Activated effector memory CD4-positive, alpha-beta T cell treated with Interleukin-2 at 50 U/mL for 16 hours (primary cell): ENCODE measurements at places on chromosomes 2 and 18.

- no peak for DNase-seq
Observed at GRCh38 chr18:63831080-63831788, 56.0 kb downstream of the SERPINB7 start.

- DNase-seq = no peak
Observed at GRCh38 chr2:238558456-238559099, 131.9 kb downstream of the ASB1 start.

GRCh38 chr2:203710952-203711351 is 4.5 kb downstream of the CD28 start:
- DNase-seq = no peak

GRCh38 chr2:42786561-42787345 is 5.6 kb downstream of the HAAO start:
- no peak for DNase-seq

GRCh38 chr18:79798346-79798998 is 734 bp downstream of the KCNG2 start:
- DNase-seq = no peak

GRCh38 chr2:121128741-121129659 is 156.0 kb downstream of the TFCP2L1 start:
- DNase-seq = no peak

DNA sequence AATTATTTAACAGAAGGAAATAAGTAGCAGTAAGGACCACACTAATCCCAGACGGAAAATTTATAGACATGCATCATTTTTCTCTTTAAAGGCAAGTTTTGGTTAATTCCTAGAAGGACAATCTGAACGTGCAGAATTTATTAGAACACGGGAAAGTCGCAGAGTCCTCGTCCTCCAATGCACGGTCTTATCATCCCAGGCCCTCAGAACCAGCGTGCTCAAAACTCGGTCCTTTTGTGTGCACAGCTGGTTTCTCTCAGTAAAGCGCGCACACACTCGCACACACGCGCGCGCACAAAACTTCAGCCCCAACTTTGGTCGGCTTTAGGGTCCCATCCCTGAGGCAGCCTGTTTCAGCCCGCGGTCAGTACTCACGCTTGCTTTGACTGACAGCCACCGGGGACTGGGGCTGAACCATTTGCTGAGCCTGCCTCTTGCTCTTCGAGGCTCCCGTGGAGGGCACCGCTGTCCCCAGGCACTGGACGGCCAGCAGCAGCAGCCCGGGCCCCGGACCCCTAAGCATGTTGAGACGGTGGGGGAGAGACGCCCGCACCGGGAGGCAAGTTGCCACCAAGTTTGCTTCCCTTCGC is 493 bp downstream of the FN1 start:
- no peak for DNase-seq

- no peak for DNase-seq
Observed at GRCh38 chr18:75467281-75467795, 39.8 kb upstream of the SMIM21 start.
